ENCODE measurements at places on chromosomes 4 and X. TPM values are rescaled to one million over a fixed set of nuclear protein-coding genes. Genes with fewer than 3 reads are reported as not detected.

DNA sequence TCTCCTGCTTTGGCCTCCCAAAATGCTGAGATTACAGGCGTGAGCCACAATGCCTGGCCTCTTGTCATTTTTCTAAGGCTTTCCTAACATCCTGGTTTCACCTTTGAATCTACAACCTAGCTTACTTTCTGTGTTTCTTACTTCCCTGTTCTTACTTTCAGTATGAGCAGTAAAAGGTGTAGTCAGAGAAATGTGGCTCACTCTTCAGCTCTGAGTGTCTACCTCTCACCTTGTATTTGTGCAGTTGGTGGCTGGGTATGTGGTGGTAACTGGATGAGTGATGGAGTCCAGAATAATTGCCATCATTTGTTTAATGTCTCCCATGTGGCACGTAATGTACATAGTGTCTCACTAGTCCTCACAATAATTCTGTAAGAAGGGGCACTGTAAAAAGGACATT is 19.1 kb upstream of the CXCL11 start:
- DNase-seq, result no peak

- DNase-seq, result no peak
Observed at GRCh38 chr4:119138046-119138445, 2.4 kb downstream of the MYOZ2 start.

DNA sequence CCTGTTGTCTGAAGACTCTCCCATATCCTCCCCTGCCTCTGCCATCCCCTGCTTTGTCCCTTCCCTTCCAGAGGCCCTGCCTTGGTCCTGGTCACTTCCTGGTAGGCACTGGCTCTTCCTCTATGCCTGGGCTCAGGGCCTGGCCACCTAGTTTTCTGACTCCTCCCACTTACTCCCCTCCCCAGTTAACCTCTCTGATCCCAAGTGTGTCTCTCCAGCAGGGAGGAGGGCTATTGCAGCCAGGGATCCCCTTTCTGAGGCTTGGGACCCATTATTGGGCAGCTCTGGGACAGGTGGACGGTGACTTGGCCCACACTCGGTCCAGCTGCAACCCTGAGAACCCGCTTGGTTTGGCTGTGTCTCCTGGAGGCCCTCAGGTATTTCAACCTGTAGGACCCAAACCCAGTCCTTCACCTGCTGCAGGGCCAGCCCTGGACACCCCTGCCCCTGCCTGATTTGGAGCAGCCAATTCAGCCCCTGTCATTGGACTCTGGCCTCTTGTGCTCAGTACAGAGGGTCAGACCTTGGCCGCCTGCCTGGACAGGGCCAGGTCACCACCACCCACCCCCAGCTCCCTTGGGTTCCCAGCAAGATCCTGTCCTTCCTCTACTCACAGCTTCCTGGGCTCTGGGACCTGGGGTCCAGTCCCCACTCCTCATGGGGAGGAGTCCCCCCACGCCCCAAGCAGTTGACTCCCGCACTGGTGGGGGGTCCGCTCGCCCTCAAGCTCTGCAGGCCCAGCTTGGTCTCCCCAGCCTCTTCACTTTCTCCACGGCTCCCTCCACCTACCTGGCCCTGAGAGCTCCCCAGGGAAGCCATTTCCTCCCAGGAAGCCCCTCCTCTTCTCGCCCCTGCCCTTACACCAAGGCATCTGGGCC is 1.1 kb upstream of the SH3BP2 start:
- no peak for DNase-seq

- no peak for DNase-seq
Observed at GRCh38 chr4:184548648-184549341, 74.4 kb upstream of the IRF2 start.

DNA sequence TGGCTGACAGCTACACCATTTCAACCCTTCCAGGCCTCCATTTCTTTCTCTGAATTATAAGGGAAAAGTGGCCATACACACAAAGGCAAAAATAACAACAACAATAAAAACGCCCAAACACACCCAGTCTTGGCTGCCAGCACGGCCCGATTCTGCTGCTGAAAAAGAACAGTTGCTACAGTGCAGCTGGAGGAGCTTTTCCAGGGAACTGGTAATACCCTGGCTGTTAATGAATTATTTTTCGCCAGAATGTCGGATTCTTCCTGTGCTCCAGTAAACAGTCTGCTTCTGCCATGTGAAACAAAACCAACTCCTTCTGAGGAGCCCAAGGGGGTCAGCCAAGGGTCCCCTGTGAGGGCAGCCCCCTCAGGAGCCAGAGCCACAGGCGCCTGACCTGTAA is 6.6 kb downstream of the RAI2 start:
- DNase-seq, result no peak

Gene TEC
- total RNA-seq, result not detected

Gene CDKL5
- 2.9 TPM for total RNA-seq

Gene USP17L19
- total RNA-seq, result not detected
